ENCODE measurements at places on chromosomes 7 and 10.

DNA sequence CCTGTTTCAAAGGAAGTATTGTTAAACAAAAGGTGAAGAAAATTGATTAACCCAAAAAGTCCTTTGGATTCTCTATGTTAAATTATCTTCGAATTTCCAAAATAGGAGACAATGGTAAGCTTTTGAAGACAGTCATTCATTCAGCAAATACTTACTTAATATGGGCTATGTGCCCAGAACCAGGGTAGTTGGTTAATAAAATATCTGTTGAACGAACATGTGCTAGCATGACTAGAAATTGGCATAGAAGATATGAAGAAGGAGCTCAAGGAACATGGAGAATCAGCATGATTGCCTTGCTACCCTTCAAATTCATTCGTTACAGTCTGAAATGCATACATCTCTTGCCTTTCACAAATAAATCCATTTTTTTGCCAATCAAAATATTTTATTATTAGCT, 123.1 kb upstream of the RHEB start:
- DNase-seq, result no peak

DNA sequence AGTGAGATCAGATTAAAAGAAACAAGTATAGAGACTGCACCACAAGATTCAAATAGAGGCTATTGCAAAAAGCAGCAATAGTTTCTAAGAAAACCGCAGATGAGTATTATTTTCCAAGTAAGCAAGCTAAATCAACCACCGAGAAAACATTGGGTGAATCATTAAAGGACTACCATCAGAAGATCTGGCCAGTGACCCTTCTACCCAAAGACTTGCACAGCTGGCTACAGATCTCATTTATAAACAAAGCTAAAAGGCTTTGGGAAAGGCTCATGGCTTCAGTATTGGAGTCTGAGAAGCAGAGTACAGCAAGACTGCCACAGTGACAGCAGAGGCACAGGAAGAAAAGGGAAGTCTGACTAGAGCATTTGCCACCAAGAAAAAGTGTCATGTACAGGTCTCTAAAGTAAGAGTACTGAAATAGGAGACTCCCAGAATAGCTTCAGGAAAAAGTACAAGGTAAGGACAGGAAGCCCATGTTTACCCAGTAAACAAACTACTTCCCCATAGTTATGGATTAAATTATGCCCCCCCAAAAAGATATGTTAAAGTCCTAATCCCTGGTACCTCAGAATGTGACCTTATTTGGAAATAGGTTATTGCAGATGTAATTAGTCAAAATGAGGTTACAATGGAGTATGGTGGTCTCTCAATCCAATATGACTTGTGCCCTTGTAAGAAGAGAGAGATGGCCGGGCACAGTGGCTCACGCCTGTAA, 19.0 kb downstream of the STEAP1 start:
- no peak for DNase-seq

DNA sequence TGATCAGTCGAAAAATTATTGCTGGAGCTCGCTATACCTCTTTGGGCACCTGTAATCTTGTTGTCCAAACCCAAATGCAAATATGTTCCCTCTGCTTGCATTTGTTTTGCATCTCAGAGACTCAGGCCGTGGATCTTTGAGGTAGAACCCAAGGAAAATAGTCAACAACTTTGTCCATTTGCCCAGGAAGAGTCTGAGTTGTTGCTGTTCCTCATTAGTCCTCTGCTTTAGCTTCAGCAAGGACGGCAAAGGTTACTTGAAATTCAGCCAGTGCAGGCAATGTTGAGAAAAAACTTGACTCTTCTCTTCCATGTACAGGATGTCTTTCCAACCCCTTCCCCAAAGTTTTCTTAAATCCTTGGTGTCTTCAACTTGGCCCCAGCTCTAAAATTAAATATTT, 45.8 kb downstream of the PDK4 start:
- no peak for DNase-seq

- no peak for DNase-seq
These were observed 55.3 kb downstream of the TCAF1 start for GRCh38 chr7:143846692-143847091.

GRCh38 chr10:34397324-34397723, 417.8 kb downstream of the PARD3 start:
- DNase-seq, result no peak

- DNase-seq, result no peak
These were observed 182.1 kb downstream of the EVX1 start for GRCh38 chr7:27424749-27425148.

DNA sequence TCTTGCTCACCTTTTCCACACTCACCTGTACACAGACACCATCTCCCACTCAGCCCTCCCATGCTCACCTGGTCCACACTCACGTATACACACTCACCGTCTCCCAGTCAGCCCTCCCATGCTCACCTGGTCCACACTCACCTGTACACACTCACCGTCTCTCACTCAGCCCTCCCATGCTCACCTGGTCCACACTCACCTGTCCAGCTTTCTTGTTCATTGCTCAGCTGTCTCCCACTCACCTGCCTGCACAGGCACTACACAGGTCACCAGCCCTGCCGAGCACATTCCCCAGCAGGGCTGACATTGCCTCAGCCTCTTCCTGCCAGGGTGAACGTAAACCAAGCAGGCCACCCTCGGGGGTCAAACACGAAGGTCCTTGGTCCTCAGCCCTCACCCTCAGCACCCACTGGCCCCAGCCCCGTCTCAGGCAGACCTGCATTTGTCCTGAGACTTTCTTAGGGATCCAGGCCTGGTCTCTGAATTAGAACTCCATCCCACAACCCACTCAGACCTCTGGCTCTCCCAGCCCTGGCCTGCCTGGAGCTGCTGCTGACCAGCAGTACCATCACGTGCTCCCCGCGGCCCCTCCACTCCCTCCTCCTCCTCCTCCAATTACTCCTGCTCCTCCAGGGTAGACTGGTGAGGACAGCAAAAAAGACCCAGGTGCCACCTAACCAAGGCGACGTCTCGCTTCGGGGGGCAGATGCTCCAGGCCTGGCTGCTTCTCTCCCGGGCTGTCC, 12.8 kb upstream of the DNAAF5 start:
- DNase-seq, result no peak

GRCh38 chr10:71092812-71093401, 119.5 kb upstream of the UNC5B start:
- no peak for DNase-seq

DNA sequence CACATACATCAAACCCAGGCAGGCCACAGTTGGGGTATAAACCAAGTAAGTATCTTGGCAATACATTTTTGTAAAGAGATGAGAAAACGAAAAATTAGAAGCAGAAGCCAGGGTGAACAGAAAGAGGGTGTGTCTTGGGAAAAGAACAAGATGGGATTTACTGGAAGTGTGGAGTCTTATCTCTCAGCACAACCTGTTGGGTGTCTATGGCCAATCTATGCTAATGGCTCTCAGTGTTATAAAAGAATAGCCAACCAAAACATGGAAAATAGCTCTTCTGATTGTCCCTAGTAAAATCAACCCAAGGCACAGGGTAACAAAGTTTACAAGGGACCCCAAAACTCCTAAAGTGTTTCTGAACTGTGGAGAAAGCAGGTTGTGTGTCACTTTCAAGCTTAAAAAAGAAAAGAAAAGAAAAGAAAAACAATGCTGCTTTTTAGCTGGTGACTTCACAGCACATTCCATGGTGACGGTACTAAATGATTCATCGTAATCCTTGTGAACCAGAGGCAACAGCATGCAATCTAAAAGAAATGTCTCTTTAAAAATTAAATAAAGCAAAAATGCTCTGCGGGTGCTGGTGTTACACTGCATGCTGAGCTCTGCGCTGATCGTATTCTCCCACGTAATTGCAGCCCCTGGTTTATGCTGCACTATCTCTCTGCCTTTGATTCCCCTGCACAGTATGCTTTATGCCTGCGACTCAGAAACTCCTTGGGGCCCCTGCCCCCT, 100.8 kb downstream of the C10orf90 start:
- no peak for DNase-seq
